ENCODE measurements at places on chromosomes 16 and 17. TPM values are rescaled to one million over a fixed set of nuclear protein-coding genes. Genes with fewer than 3 reads are reported as not detected.

DNA sequence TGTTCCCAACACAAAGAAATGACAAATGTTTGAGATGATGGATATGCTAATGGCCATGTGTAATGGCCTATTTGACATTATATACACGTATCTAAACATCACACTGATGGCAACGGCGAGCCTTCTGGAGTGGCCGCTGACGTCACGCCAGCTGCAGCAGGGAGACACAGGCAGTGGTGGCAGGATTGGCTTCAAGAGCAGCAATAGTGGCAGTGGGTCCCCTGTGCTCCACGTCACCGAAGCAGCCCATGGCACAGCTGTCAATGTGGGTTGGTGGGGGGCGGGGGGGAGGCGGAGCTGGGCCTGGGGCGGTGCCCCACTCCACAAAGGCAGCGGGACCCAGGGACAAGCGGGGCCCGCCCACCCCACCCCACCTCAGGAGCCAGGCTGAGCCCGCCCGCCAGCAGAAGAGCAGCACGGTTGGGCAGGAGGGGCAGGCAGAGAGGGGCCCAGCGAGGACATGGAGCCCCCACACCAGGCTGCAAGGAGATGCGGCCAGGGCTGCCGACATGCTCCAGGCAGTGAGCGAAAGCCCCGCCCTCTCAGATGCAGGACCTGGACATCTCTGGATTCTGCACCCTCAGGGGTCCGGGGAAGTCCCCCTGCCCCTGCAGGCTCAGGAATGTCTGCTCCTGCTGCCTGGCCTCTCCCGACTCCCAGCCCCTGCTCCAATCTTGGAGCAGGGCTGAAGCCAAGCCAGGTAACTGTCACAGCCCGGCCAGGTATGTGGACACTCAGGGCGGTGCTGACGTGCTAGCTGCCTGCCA, 64.6 kb downstream of the USP32 start:
- no peak overlapping the region for H3K4me3 ChIP-seq
- no peaks in the 10 kb centered on the region for H3K36me3 ChIP-seq
- no peak overlapping the region for H3K27ac ChIP-seq
- H3K4me1 ChIP-seq: no peaks in the 10 kb centered on the region
- no peaks in the 10 kb centered on the region for H3K27me3 ChIP-seq
- no peak for DNase-seq

DNA sequence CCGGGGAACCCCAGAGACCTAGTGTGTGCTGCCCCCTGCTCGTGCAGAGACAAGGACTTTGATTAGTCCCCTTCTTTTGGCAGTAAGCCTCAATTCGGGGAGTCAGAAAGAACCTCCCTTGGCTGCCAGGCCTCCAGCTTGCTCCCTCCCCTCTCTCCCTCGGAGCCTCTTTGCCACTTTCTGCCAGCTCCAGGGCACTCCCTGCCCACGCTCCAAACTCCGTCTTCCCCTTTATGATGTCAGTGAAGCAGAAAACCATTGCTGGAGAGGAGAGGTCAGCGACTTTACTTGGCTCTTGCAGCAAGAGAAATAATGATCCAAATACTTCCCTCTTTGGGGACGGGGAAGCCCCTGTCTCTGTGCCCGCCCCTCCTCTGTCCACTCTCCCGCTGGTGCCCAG, 28.1 kb downstream of the TTYH2 start:
- no peaks in the 10 kb centered on the region for H3K4me1 ChIP-seq
- H3K27ac ChIP-seq: no peak overlapping the region
- no peaks in the 10 kb centered on the region for H3K27me3 ChIP-seq
- DNase-seq: no peak
- no peaks in the 10 kb centered on the region for H3K36me3 ChIP-seq

PIK3R5 gene
- total RNA-seq: 4.6 TPM

VPS4A gene
- total RNA-seq: 30.7 TPM

TMEM11 gene
- total RNA-seq: 22.4 TPM
